ENCODE measurements at places on chromosomes 3 and 15. TPM values are rescaled to one million over a fixed set of nuclear protein-coding genes. Genes with fewer than 3 reads are reported as not detected.

ROBO2 gene
- total RNA-seq = 2.7 TPM

THRB gene
- 9.2 TPM for total RNA-seq

IFT80 gene
- total RNA-seq = 16.7 TPM

LTF gene
- 0.04 TPM for total RNA-seq

PPP1R14D gene
- total RNA-seq = not detected

Measured in A375 (cell line).